ENCODE measurements at places on chromosomes 3 and 15.

DNA sequence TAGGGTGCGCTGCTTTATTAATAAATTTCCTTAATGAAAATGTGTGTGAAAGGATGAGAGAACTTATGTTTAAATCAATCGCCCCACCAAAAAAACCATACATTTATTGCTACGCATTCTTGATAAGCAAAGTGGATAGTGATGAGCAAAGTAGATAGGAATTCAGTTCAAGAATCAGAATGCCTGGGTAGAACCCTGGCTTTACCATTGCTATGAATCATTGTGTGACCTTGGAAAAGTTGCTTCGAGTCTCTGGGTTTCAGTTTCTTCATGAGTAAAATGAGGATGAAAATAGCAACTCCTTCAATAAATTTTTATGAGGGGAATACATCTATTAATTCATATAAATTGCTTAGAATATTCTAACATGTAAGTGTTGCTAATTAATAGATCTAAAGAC lies 2.6 kb upstream of the ALCAM start:
- peak; percentile 61 for DNase-seq

GRCh38 chr3:50506169-50506568 lies 2.7 kb upstream of the CACNA2D2 start:
- DNase-seq, result no peak

- DNase-seq, result no peak
Observed at GRCh38 chr3:177447938-177448337, 250.7 kb upstream of the TBL1XR1 start.

- DNase-seq, result no peak
Observed at GRCh38 chr3:50181985-50182384, 9.4 kb upstream of the GNAT1 start.

GRCh38 chr3:62798000-62798399 lies 77.2 kb downstream of the CADPS start:
- no peak for DNase-seq

DNA sequence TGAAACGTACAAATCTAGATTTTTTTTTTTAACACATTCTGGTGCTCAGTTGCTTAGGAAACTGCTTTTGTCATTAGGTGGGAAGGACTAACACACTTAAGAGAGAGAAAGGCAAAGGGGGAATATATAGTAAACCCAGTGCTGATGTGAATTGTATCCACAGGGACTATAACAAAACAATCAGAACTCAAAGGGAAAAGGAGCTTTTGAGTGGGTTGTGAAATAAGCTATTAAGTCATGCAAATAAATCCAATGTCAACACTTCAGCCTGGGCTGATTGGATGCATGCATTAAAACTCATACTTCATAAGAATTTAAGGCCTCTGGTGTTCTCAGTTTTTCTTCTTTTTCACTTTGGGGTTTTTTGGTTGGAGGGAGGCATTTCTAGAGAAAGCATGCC lies 628.9 kb downstream of the FHIT start:
- no peak for DNase-seq

GRCh38 chr15:39213385-39213840 lies 367.5 kb upstream of the THBS1 start:
- DNase-seq, result no peak

- DNase-seq, result no peak
Observed at GRCh38 chr3:4821975-4822374, 157.3 kb upstream of the BHLHE40 start.

DNA sequence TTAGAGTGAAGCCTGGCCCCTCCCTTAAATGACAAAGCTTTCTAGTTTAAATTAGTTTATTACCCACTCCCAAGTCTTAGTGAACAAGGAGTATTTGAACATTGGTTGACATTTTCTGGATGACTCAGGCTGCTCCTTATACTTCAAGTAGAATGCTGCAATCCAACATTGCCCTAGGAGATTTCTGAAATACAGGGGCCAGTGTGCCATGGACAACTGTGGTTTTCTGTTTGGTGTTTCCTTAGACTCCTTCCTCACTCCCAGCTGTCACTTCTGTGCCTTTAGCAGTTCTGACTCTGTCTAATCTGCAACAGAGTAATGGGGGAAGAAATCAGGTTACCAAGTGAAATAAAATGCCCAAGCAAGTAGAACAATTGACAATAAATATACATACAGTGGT lies 116.1 kb upstream of the P2RY1 start:
- DNase-seq, result no peak

DNA sequence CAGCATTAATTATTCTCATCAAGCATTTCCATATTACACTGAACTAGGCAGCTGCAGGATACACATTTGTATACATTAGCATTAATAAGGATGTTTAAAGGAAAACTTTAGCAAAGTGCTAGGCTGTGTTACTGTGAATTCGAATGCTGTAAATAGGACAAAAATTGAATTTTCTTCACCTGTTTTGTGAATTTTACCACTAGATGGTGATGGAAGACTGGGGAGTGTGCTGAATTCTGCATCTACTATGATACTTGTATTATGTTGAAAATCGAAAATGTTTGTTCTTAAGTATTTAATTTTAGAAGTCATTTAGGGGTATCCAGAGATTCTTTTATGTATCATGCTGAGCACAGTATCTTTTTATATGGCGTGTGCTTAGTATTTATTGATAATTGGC lies 12.3 kb upstream of the P2RY14 start:
- peak; percentile 48 for DNase-seq

DNA sequence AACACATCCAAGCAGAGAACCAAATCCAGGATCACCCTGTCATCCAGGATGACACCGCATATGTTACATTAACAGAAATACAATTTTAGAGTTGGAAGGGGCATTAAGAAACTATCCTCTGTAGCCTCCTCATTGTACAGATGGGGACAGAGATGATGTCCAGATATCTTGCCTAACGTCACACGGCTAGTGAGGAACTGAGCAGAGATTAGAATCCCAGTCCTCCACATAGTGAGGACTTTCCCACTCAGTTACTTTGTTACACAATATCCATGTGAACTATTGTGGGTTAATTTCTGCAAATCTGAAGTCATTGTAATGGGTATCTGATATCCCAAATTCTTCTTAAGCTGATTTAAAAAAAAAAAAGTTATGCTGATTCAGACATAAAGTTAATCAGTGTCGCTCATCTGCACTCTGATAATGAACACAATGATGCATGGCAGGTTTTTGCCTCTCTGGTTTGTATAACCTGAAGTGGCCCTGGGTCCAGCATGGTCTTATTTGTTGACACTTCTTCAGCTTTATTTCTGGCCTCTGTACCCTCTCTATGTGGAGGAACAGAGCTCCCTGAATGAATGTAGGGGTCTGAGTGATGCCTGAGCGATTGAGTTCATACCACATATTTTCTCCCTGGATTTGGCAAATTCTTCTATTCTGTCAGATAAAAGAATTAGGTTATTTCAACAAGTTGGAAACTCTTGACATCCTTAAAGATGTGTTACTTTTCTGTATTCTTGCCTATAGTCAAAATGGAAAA lies 76.0 kb upstream of the LIMD1 start:
- DNase-seq, result peak; percentile 43

DNA sequence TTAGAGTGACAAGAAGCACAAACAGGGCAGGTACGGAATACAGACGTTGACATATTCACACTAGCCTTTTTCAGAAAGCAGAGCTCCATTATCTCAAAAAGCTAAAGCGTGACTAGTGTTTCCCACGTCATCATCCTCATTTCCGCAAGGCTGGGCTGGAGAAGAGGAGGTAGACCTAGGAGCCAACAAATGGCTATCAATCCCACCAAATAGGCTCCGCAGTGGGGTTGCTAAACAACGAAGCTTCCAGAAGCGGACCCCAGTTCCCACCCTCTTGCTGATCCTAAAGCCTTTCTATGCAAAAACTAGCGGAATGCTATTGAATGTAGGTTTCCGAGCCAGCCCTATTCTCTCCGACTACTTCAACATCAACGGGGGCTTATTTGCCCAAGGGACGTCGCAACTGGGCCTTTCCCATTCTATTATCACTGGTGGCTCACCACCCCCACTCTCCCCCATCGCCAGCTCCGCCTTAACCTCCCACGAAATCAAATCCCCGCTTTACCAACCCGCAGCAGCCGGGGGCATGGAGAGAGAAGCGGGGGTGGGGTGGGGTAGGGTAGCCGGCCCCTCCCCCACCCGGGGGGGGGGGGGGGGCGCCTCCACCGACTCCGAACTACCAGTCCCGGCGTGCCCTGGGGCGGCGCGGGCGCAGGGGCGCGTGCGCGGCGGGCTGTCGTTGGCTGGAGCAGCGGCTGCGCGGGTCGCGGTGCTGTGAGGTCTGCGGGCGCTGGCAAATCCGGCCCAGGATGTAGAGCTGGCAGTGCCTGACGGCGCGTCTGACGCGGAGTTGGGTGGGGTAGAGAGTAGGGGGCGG lies at the start of gene MORF4L1:
TSS of gene MORF4L1 (plus strand) at position 736 of the 817 bp plus-strand sequence. CDS start 128 bp downstream, outside the sequence.
- DNase-seq, result peak; percentile 96

GRCh38 chr15:52800828-52801747 lies 11.0 kb upstream of the ONECUT1 start:
- DNase-seq, result no peak

DNA sequence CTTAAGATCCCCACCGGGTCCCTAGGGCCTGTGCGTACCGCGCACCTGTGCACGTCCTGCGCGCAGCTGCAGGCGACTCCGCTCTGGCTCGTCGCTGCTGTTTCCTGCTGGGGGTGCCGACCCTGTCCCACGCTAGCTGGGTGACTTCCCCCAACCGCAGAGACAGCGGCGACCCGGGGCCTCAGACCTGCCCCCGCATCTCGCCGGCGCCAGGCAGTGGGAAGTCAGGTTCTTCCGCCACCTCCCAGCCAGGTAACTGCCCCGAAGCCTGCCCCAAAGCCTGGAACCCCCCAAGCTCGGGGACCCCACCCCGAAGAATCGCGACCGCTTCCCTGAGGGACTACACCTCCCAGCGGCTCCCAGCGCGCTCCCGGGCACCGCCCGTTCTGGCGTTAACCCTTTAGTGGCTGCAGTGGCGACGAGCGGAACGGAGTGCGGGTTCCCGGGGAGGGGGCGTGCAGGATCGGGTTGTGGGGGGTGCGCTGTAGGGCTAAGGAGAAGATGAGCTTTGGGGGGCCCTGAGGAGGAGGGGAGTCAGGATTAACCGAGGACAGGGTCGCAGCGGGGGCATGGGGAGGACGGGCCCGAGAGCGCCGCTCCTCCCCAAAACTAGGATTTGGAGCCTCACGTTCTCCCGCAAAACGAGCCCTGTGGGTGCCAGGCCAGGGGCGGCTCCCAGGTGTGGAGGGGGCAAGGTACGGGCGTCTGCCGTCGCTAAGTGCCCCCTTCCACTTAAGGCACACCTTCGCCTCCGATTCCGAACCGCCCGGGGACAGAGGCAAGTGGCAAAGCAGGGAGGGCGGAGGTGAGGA lies 589 bp downstream of the NEIL1 start:
- DNase-seq, result peak; percentile 20

- peak; percentile 83 for DNase-seq
Observed at GRCh38 chr3:177284383-177284881, 87.2 kb upstream of the TBL1XR1 start.

DNA sequence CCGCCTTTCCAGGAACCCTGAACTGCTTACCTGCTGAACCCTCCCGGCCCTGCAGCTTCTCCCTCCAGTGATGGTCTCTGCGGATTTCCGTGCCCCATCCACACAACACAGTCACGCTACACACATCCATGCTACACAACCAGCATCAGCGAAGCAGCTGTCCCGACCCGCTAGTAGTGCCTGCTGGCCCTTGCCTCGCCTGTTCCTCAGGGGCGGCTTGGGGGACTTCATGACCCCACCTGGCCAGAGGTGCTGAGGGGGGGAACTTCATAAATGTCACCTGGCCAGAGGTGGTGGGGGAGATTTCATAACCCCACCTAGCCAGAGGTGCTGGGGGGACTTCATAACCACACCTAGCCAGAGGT lies 530 bp upstream of the TUBGCP5 start:
- DNase-seq, result no peak

GRCh38 chr3:4850211-4850927 lies 128.9 kb upstream of the BHLHE40 start:
- peak; percentile 53 for DNase-seq

GRCh38 chr3:107794664-107795443 lies 272.1 kb downstream of the BBX start:
- DNase-seq, result no peak

GRCh38 chr3:71228156-71228866 lies 355.2 kb downstream of the FOXP1 start:
- no peak for DNase-seq

DNA sequence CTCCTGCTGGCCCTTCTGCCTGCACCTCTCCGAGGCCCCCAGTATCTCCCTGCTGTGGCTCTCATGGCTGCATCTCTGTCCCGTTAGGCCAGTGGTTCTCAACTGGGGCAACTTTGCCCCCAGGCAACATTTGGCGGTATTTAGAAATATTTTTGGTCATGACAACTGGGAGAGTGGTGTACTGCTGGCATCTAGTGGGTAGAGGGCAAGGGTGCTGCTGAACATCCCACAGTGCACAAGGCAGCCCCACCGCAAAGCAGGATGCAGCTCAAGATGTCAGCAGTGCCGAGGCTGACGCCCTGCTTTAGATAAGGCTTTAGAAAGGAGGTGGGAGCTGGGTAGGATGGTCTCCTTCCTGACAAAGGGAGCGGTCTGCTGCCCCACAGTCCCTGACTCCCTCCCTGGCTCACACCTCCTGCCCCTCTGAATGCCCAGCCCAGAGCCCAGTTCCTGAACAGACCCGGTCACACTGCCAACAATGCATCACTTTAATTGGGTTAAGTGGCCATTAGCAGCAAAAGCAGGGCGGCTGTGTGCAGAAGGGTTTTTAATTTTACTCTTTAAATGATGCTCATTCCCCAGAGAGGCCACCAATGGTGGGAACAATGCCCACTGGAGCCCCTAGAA lies 68.8 kb upstream of the TMEM115 start:
- DNase-seq, result no peak

- no peak for DNase-seq
Observed at GRCh38 chr3:156598413-156598812, 43.5 kb upstream of the SSR3 start.

- DNase-seq, result peak; percentile 96
Observed at GRCh38 chr3:179432021-179432420, 19.2 kb downstream of the GNB4 start.

DNA sequence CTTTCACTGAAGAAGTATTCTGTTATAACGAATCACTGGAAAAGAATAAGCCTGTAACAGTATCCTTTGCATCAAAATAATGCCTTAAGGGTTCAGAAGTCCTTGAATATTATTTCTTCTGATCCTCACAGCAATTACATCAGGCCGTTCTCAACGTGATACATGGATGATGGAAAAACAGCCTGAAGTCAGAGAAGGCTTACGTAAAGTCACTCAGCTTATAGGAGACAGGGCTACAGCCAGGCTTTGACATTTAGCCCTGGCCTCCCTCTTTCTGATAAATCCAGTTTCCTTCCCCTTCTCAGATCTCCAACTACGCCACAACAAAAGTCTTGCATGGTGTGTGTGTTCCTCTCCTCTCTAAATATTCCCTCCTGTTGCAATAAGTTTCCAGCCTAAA lies 131.9 kb downstream of the ANO10 start:
- DNase-seq, result peak; percentile 52

- DNase-seq, result no peak
Observed at GRCh38 chr3:126350502-126351085, 6.6 kb downstream of the KLF15 start.

DNA sequence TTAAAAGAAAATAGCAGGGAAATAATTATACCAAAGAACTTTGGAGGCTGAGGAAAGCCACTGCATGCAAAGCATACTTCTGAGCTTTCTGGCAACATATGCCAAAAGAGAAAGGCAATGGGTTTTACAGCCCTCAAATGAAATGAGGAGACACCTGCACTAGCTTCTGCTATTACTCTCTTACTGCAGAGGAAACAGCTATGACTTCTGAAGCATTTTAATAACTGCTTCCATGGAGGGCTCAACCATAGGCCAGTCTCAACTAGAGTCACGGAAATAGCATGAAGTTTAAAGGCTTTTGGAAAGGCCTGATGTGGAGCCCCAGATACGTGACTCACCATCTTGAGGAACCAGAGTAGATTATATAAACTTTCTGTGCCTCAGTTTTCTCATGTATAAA lies 114.8 kb downstream of the OXNAD1 start:
- DNase-seq, result no peak
